Astrocyte (in vitro differentiated cells and primary cell): ENCODE measurements at places on chromosomes 1 and 21. TPM values are rescaled to one million over a fixed set of nuclear protein-coding genes. Genes with fewer than 3 reads are reported as not detected.
A peak's percentile ranks its signal among the peaks of the same experiment; 100 is the strongest.

Gene TEKT2
- 0.38 and 0.39 TPM in 2 replicates for total RNA-seq

Gene RNF223
- total RNA-seq = 0.18 and 0.38 TPM in 2 replicates

Gene LRRIQ3
- 0.19 and 0.52 TPM in 2 replicates for total RNA-seq

Gene FNDC5
- total RNA-seq = 0.39 and 0.96 TPM in 2 replicates

Gene CACNA1S
- not detected in 2 replicates for total RNA-seq

Gene CENPF
- 12.3 and 22.9 TPM in 2 replicates for total RNA-seq

Gene PGLYRP4
- total RNA-seq = not detected in 2 replicates

DNA sequence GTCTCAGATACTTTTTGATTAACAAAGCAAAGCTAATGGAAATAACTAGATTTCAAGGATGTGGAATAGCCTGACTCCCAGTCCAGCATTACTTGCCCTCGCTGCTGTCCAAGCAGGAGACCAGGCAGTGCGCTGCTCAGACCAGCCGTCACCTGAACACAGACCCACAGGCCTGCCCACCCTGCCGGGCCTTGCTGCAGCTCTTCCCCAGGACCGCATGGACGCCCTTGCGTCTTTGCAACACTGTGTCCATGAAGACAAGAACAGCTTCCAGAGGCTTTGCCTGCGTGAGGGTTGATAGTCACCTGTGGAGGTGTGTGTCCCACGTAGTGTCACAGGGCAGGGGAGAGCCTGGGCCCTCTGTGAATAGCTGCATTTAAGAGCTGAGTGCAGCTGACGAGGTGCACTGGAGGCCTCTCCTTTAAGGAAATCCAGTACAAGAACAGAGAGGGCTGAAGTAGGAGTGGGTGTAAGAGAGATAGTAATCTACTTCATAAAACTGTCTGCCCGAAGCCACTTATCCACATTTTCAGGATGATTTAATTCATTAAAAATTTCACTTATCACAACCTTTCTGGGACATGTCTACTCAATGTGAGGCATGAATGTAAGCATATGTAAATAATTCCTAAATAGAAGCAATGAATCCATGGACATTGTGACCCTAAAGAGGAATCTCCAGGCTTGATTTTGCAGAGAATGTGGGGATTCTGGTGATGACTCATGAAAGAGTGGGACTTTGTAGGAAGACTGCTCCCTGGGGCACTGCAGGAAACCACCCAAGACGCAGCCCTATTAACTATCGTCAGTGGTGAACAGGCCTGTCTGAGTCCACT, 176.2 kb upstream of the RAB4A start:
- peak; percentile 48 for DNase-seq
- no peaks in the 10 kb centered on the region for H3K36me3 ChIP-seq
- no peak overlapping the region for H3K4me3 ChIP-seq
- H3K27ac ChIP-seq = no peak overlapping the region
- H3K4me1 ChIP-seq = no peaks in the 10 kb centered on the region

GRCh38 chr1:40755067-40755466, 28.5 kb upstream of the KCNQ4 start:
- H3K36me3 ChIP-seq = peaks cover 48% of the 10 kb centered on the region
- DNase-seq = no peak
- H3K27me3 ChIP-seq = no peaks in the 10 kb centered on the region
- no peak overlapping the region for H3K4me3 ChIP-seq

DNA sequence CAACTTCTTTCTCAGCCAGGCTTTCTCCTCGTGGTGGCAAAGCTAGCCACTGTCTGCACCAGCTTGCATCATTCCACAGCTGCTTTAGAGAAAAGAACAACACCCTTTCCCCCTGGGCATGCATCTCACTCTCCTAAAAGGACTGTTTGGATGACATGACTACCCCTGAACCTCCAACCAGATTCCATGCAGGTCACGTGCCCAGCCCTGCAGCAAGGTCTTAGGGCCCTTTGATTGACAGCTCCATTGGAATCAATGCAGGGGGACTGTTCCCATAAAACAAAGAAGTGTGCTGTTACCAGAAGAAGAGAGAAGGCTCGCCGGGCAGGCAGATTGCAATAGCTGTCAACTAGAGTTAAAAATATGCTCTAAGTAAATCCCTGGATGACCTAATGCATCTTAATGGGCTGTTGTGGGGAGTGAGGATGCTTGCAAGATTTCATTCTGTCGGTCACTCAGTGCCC, 24.4 kb downstream of the KCNA2 start:
- no peaks in the 10 kb centered on the region for H3K27me3 ChIP-seq
- H3K4me3 ChIP-seq = no peak overlapping the region
- H3K4me1 ChIP-seq = no peaks in the 10 kb centered on the region
- DNase-seq = no peak
- H3K27ac ChIP-seq = no peak overlapping the region

- H3K4me1 ChIP-seq = no peaks in the 10 kb centered on the region
- H3K36me3 ChIP-seq = no peaks in the 10 kb centered on the region
- H3K27me3 ChIP-seq = no peaks in the 10 kb centered on the region
- no peak for DNase-seq
Measured at GRCh38 chr21:14545906-14546480, at the start of gene SAMSN1. Gene SAMSN1, minus strand, starts transcription at chr21:14546315. Its CDS starts 54 bp downstream, at chr21:14546261.

GRCh38 chr1:209860293-209860881, 32.6 kb downstream of the UTP25 start:
- no peak overlapping the region for H3K4me3 ChIP-seq
- no peaks in the 10 kb centered on the region for H3K27me3 ChIP-seq
- H3K36me3 ChIP-seq = peaks cover 3% of the 10 kb centered on the region
- peak; percentile 60 for DNase-seq
- H3K27ac ChIP-seq = no peak overlapping the region
- H3K4me1 ChIP-seq = peaks cover 6% of the 10 kb centered on the region

DNA sequence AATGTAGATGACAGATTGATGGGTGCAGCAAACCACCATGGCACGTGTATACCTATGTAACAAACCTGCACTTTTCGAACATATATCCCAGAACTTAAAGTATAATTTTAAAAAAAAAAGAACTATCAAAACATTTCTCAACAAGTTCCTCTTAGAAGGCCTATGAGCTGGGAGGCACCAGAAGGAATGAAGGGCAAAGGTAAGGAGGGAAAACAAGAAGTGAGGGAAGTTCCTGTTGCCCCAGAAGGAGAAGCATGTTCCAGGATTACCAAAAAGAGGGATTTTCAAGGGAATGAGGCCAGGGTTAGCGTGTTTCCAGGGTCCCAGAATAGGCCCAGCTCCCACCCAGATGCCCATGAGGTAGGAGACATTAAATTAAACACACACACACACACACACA, 361.0 kb downstream of the SETD4 start:
- DNase-seq = no peak
- no peaks in the 10 kb centered on the region for H3K36me3 ChIP-seq
- no peak overlapping the region for H3K27ac ChIP-seq
- H3K4me1 ChIP-seq = peaks cover 5% of the 10 kb centered on the region

- no peaks in the 10 kb centered on the region for H3K36me3 ChIP-seq
- no peaks in the 10 kb centered on the region for H3K4me1 ChIP-seq
- H3K27ac ChIP-seq = no peak overlapping the region
- no peak overlapping the region for H3K4me3 ChIP-seq
- no peaks in the 10 kb centered on the region for H3K27me3 ChIP-seq
Measured at GRCh38 chr1:2867087-2867425, 65.6 kb upstream of the TTC34 start.

GRCh38 chr1:89873288-89873687, 52.5 kb downstream of the LRRC8D start:
- H3K4me1 ChIP-seq = peaks cover 7% of the 10 kb centered on the region
- no peak overlapping the region for H3K4me3 ChIP-seq
- H3K27me3 ChIP-seq = no peaks in the 10 kb centered on the region
- DNase-seq = no peak
- no peak overlapping the region for H3K27ac ChIP-seq
- peaks cover 2% of the 10 kb centered on the region for H3K36me3 ChIP-seq

- DNase-seq = peak; percentile 55
- H3K4me3 ChIP-seq = no peak overlapping the region
- peaks cover 14% of the 10 kb centered on the region for H3K4me1 ChIP-seq
- H3K36me3 ChIP-seq = no peaks in the 10 kb centered on the region
- H3K27ac ChIP-seq = no peak overlapping the region
- no peaks in the 10 kb centered on the region for H3K27me3 ChIP-seq
Measured at GRCh38 chr1:196464480-196464941, 143.7 kb downstream of the KCNT2 start.

- H3K4me1 ChIP-seq = no peaks in the 10 kb centered on the region
Measured at GRCh38 chr1:90192408-90192807, 197.5 kb downstream of the ZNF326 start.

DNA sequence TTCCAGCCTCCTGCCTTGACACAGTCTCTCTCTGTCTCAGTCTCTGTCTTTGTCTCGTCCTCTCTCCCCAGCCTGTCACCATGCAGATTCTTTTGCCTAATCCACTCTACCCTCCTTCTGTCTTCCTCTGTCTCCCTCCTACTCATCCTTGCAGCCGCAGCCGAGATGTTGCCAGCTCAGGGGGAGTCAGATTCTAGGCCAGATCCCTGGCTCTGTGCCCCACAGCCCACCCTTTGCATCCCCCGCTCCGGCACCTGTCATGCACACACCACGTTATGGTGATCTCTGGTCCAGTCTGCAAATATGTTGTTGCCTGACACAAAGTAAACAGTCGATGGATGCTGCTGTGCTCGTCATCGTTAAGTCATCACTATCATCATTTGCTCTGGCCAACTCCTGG, 35.5 kb upstream of the IGSF21 start:
- H3K27ac ChIP-seq = no peak overlapping the region
- H3K4me1 ChIP-seq = no peaks in the 10 kb centered on the region
- peaks cover 3% of the 10 kb centered on the region for H3K27me3 ChIP-seq
